ENCODE measurements at places on chromosomes 12 and 14.

DNA sequence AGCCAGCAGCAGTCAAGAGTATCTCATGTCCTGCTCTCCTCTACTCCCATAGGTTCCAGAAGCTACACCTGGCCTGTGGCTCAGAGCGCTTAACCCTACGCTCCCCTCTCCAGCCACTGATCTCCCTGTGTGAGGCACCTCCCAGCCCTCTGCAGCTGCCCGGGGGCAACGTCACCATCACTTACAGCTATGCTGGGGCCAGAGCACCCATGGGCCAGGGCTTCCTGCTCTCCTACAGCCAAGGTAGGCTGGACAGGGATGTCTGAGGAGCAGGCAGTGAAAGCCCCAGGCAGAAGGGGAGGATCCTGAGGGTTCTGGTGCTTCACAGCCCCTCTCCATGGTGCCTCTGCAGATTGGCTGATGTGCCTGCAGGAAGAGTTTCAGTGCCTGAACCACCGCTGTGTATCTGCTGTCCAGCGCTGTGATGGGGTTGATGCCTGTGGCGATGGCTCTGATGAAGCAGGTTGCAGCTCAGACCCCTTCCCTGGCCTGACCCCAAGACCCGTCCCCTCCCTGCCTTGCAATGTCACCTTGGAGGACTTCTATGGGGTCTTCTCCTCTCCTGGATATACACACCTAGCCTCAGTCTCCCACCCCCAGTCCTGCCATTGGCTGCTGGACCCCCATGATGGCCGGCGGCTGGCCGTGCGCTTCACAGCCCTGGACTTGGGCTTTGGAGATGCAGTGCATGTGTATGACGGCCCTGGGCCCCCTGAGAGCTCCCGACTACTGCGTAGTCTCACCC, 3.6 kb downstream of the LRP10 start:
- no peak for DNase-seq

DNA sequence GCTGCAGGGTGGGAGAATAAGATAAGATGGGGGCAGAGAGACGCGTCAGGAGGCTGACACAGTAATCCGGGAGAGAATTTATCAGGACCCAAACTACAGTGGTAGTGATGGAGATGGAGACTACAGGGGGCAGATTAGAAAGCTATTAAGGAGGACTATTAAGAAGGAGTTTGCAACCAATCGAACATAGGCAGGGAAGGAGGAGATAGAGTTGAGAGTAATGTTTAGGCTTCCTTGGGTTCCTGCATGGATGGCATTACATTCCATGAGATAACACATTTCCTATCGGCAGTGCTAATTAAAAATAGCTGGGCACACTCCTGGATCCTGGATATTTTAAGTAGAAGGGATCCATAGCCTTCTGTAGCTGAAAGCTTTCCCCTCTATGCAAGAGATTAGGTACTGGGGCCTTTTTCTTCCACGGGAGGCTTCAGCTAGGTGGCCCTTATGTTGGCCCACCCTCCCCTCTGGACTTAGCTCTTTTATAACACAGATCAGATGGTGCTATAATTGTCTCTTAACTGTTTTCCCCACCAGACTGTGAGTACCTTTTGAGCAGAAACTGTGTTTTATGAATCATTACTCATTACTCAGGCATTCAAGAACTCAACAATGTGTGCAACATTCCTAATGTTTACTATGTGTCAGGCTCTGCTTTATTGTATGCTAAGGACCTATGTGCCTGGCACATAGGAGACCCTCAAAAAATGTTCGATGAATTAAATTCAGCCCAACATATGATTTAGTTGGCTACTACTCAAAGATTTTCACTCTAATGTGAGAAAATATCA, 113.0 kb downstream of the RMST start:
- DNase-seq: no peak

DNA sequence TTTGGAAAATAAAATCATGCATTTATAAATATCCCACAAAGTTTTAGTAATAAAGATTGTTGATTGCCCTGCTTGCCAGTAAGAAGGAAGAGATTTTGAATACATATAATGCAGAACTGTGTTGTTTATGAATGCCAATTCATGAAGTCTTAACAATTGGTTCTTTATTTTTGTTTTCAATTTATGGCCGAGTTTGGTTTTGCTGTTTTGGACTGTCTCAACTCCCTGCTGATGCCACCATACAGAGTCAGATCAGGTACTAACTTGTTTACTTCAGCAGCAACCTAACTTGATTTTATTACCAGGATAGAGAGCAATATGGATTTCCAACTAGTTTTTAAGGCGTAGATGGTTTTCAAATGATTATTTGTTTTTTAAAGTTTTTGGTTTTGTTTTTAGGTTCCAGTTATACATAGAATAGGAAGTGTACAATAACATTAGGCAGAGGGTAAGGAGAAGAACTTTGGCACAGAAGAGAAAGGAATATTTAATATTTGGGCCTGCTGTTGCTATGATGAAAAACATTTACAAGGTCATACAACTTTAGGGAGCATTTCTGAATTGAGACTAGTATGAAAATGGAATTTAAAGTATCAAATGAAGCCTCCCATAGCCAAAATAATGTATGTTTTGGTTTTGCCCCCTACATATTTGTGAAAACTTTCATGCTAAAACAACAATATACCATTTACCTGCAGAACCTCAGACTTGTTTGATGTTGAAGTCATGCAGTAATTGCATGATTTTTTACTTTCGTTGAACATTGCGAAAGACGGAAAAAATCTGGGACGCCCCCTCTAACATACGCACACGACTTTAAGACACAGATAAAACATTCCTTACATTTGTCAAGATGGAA, 904 bp upstream of the FAM177A1 start:
- DNase-seq: no peak

- DNase-seq: no peak
These were observed 10.1 kb downstream of the PDE6H start for GRCh38 chr12:14982991-14983390.

GRCh38 chr12:113048716-113049127, 7.8 kb upstream of the DTX1 start:
- DNase-seq: peak; percentile 28

- DNase-seq: no peak
These were observed 300.1 kb downstream of the C12orf50 start for GRCh38 chr12:87728931-87729593.

All from activated T-helper 9 cell treated with anti-CD3 and anti-CD28 coated beads, Interleukin-2, amount 50 U/mL, for 16 hours (primary cell).